Left renal pelvis (tissue), 4 donors: ENCODE measurements at places on chromosomes 6 and 20. TPM values are rescaled to one million over a fixed set of nuclear protein-coding genes. Genes with fewer than 3 reads are reported as not detected.

- DNase-seq = no peak
Observed at GRCh38 chr6:10154251-10154650, 260.6 kb downstream of the TFAP2A start.

DNA sequence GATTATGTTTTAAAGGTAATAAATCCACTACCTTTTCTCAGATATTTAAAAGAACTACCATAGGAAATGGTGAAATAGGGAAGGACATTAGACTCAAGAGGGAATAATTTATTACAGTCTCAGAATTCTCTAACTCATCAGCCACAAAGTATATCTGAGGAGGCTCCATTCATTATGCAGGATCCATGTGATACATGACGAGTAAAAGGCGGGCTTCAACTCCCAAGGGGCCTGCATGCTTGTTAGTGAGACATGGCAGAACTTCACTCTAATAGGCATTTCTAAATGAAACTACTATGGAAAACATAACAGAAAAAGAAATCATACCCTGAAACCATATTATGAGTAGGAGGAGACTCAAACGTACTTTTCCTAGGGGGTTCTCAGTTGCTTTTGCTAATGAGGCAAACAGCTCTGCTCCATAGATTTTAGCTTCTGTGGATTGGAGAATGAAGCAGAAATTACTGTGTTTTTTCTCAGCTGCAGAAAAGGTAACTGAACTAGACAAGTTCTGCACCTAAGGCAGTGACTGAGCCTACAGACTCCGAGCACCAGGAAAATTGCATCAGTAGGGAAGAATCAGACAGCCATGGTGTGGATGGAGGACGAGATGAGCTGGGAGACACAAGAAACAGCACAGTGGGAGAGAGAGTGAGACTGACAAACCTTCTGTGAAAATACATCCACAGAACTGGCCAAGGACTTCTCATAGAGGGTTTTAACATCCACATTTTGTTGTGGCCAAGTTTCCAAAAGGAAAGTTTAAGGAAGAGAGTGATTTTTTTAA is 254.6 kb upstream of the PRDM1 start:
- no peak for DNase-seq

- no peak for DNase-seq
Observed at GRCh38 chr6:89952686-89953085, 58.4 kb downstream of the GJA10 start.

- no peak for DNase-seq
Observed at GRCh38 chr6:105319331-105319730, 83.6 kb downstream of the PREP start.

DNA sequence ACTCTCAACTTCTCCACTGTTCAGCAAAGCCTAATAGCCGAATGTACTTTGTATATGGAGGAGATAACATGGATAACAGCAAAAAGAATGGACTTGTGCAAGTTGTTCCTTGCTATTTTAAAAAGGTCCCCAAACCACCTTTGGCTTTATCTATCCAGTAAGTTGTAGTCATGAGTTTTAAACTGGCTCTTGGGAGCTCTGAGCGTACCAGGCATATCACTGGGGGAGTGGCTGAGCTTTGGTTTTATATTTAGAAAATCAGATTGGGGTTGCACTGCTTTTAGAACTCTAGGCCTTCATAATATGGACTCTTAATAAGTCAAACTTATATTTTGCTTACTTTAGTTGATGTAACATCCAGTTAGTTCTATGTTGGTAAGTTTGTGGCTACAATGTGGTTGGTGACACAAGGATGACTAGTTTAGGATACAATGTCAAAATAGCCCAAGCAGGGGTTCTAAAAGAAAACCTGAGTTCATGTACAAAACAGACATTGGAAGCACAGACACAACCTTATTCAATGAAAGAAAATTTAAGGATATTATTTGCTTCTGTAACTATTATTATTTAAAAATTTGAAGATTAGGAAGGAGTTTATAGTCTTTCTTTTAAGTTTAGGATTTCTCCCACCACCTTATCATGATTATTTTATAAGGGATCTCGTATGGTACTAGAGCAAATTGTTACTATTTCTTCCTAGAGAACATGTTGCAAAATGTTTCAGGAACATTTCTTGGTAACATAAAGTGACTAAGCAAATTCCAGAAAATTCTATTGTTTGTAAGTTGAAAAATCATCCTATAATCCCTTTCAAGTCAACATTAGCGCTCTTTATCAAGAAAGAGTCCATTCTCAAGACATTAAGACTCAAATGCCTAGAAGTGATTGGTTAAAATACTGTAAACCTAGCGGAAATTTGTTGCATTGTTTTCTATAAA is 165.8 kb upstream of the SUPT3H start:
- DNase-seq = no peak

DNA sequence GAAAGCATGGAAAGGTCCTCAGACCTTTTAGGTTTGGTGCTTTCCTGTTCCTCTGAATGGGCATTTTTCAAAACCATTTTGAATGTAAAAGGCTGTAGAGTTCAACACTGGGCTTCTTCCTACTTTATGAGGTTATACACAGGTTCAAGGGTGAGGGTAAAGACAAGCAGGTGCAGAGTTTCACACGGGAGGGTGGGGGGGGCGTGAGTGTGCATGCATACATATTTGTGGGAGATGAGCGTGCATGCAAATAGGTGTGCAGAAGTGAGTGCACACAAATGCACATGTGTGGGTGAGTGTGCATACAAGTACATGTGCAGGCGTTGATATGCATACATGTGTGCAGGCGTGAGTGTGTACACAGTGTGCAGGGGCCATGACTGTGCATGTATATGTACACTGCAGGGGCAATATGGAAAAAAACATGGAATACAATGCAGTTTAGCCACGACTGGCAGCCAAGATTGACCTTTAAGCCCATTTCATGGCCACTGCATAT is 183.1 kb downstream of the GMPR start:
- DNase-seq = no peak

DNA sequence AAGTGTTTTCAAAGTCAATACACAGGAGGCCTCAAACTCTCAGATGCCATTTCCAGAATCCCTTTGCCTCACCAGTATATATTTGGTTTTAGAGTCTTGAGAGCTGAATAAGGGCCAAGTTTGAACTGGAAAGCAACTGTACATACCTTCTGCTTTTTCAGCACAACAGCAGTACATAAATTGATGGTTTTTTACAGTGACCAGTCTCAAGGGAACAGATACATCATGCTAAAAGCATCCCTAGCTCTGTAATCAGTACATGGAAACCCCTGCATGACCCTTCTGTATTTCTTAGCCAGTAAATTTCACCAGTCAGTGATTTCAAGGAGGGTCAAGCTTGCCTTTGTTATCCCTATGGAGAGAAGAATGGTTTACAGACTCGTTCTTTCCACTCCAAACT is 40.6 kb upstream of the ECHDC1 start:
- no peak for DNase-seq

DNA sequence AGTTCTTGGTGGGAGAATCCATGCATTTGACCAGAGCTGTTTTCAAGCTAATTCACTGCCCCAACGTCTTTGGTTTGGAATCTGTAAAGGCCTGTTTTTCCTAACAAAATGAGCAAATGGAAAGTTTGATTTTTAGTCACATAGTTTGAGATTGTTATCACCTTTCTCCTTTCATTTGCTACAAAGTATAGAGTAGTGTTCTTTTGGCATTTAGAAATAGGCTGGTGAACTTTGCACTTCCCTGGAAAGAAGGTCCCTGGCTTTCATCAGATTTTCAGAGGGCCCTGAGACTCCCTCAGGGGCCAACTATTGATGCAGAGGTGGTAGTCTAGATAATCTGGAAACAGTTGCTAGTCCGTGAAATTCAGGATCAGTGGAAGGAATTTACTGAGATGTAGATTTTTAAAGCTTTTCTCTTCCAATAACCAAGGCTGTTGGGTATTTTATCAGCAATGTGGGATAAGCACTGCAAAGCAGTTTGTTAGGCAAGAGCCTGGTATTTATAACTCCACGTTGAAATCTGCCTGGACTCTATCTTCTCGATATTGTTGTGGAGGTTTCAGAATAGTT is 1.7 kb downstream of the ARFGEF2 start:
- DNase-seq = no peak

GRCh38 chr20:18822832-18823231 is 9.2 kb downstream of the SCP2D1 start:
- DNase-seq = no peak

DNA sequence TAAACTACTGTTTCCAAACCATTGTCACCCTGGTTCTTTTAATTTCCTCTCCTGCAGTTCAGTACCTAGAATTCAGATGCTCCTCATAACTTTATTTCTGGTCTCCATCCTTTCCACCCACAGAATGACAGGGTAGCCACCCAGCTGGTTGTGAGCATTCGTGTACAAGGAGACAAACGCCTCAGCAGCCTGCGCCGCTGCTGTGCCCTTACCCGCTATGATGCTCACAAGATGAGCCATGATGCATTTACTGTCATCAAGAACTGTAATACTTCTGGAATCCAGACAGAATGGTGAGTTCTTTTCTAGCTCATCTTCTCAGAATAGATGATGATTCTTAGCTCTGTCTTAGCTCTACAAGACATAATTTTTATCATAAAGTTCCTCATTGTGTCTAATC is 18.6 kb downstream of the GTPBP2 start:
- no peak for DNase-seq

- no peak for DNase-seq
Observed at GRCh38 chr6:48567016-48567415, 456.0 kb upstream of the PTCHD4 start.

The ARMC12 gene
- polyA plus RNA-seq = 1.5 TPM

The ARFGEF2 gene
- polyA plus RNA-seq = 28.8 TPM

The FLRT3 gene
- 51.1 TPM for polyA plus RNA-seq

The RNF144B gene
- polyA plus RNA-seq = 18.2 TPM

The LY6G6F gene
- 0.30 TPM for polyA plus RNA-seq

The RUNX2 gene
- polyA plus RNA-seq = 3.1 TPM

The HSD17B8 gene
- 19.9 TPM for polyA plus RNA-seq

The TMX4 gene
- 104 TPM for polyA plus RNA-seq

The ZNF831 gene
- 0.10 TPM for polyA plus RNA-seq

The SAMD5 gene
- 16.2 TPM for polyA plus RNA-seq
